ENCODE measurements at places on chromosomes 6 and 20. TPM values are rescaled to one million over a fixed set of nuclear protein-coding genes. Genes with fewer than 3 reads are reported as not detected.

DNA sequence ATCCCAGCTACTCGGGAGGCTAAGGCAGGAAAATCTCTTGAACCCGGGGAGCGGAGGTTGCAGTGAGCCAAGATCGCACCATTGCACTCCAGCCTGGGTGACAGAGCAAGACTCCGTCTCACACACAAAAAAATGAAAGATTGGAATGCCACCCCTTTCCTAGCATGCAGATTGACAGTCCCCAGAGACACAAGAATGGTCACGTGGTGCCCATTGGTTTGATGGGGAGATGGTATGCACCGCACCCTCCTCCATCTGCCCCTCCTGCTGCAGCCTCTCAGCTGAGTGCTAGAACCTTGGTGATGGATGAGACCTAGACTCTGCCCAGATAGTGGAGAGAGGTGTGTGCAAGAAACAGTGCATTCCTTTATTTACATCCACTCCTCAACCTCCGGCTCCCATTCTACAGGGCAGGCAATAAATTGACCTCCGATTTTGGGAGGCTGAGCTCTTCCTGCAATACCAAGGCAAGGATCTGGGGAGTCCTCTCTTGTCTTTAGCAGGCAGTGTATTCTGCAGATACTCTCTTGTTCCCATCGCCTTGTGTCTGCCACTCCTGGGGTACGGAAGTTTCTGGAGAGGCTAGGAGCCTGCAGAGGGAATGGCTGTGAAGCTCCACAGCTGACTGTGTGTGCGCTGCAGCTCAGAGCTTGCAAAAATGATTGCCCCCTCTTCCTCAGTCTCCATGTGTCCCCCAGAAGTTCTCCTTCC lies 1.1 kb upstream of the RNF24 start:
- H3K36me3 ChIP-seq: no peaks in the 10 kb centered on the region
- H3K4me3 ChIP-seq: no peak overlapping the region
- peaks cover 13% of the 10 kb centered on the region for H3K4me1 ChIP-seq
- no peak overlapping the region for H3K27ac ChIP-seq

GRCh38 chr20:17808357-17808756 lies 108.6 kb downstream of the BANF2 start:
- no peak overlapping the region for H3K4me3 ChIP-seq
- no peak for DNase-seq
- no peaks in the 10 kb centered on the region for H3K27me3 ChIP-seq
- no peaks in the 10 kb centered on the region for H3K4me1 ChIP-seq
- H3K36me3 ChIP-seq: no peaks in the 10 kb centered on the region
- H3K27ac ChIP-seq: no peak overlapping the region

TRIM40 gene
- not detected for total RNA-seq

GRCh38 chr6:50887112-50887511 lies 68.4 kb downstream of the TFAP2B start:
- H3K4me3 ChIP-seq: no peak overlapping the region
- no peak overlapping the region for H3K27ac ChIP-seq
- no peak for DNase-seq
- no peaks in the 10 kb centered on the region for H3K27me3 ChIP-seq
- no peaks in the 10 kb centered on the region for H3K36me3 ChIP-seq

GRCh38 chr6:31450751-31451150 lies 47.2 kb upstream of the MICB start:
- no peaks in the 10 kb centered on the region for H3K27me3 ChIP-seq
- no peak overlapping the region for H3K27ac ChIP-seq
- DNase-seq: no peak

GSTA3 gene
- total RNA-seq: not detected

DNA sequence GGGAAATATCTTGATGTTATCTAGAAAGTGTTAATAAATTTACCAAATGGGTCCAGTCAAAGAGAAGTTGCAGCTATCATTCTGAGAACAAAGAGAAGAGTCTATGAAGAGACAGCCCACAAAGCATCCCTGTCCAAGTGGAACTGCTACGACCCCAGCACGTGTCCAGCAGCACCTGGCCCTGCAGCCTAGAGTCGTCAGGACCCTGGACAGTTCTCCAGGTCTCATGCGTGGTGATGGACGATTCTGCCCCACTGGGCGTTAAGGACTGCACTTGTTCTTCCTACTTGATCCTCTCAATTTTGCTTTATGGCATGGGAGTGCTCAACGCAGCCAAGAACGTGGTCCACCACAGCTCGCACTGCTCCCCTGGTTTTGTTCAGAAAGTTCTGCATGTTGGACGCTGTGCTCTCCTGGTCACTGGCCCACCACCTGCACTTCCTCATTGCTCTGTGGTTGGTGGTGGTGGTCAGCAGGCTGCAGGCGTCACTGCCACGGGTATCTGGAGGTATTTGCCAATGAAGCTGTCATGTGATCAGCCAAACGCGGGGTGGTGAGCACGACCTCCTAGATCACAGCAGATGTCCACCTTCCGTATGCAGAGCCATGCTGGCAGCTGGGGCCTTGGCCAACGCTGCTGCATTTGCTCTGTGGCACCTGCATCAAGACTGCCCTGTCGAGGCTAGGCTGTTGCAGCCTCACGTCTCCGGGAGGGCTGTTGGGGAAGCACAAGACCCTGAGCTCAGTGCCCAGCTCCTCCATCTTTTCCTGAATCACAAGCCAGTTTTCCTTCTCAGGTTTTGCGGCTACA lies 356.4 kb downstream of the CDH4 start:
- no peak overlapping the region for H3K27ac ChIP-seq
- peak; percentile 47 for DNase-seq

- H3K4me3 ChIP-seq: no peak overlapping the region
- peaks cover 78% of the 10 kb centered on the region for H3K36me3 ChIP-seq
- no peaks in the 10 kb centered on the region for H3K27me3 ChIP-seq
- no peaks in the 10 kb centered on the region for H3K4me1 ChIP-seq
Observed at GRCh38 chr6:45365036-45365435, 12.7 kb downstream of the SUPT3H start.

DNA sequence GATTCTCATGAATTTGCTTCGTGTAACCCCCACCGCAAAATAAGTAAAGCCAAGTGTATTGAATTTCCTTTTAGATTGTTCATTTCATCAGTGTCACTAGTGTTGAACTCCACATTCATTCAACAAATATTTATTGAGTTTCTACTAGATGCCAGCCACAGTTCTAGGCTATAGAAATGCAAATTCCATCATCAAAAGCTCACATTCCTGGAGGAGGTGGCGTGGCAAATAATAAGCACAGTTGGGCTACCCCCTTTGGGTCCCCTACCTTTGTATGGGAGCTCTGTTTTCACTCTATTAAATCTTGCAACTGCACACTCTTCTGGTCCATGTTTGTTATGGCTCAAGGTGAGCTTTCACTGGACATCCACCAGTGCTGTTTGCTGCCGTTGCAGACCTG lies 12.7 kb upstream of the ME1 start:
- H3K36me3 ChIP-seq: no peaks in the 10 kb centered on the region
- no peaks in the 10 kb centered on the region for H3K4me1 ChIP-seq
- no peaks in the 10 kb centered on the region for H3K27me3 ChIP-seq
- H3K4me3 ChIP-seq: no peak overlapping the region
- no peak for DNase-seq
- H3K27ac ChIP-seq: no peak overlapping the region

DNA sequence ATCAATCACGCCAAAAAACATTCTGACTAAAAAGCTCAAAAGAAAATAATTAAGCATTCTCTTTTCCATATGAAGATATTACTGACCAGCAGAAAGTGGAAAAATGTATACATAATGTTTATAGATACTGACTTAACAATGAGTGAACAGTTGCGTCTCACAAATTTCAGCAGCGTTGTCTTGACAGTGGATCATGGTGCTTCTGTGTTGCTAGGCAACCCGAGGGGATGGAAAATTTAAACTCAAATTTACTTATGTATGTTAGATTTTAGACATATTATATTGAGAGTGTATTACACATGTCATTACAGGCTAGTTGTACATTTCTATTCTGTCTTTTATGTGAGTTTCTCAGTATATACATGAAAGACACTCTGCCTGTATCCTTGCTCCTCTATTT lies 110.2 kb downstream of the LAMA2 start:
- H3K4me3 ChIP-seq: no peak overlapping the region
- no peak overlapping the region for H3K27ac ChIP-seq
- no peaks in the 10 kb centered on the region for H3K36me3 ChIP-seq
- H3K27me3 ChIP-seq: no peaks in the 10 kb centered on the region
- no peaks in the 10 kb centered on the region for H3K4me1 ChIP-seq

POU3F2 gene
- 0.25 TPM for total RNA-seq

MYBL2 gene
- 191 TPM for total RNA-seq

DNA sequence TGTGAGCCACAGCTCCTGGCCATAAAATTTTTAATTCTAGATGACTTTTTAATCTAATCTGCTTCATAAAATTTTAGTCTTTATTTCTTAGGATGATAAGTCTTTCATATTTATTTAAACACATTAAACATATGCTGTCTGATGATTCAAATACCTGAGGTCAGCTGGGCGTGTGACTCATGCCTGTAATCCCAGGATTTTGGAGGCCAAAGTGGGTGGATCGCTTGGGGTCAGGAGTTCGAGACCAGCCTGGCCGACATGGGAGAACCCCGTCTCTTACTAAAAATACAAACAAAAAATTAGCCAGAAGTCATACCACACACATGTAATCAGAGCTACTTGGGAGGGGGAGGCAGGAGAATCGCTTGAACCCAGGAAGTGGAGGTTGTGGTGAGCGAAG lies 53.1 kb downstream of the RBM24 start:
- H3K4me3 ChIP-seq: no peak overlapping the region
- no peak overlapping the region for H3K27ac ChIP-seq
- H3K36me3 ChIP-seq: no peaks in the 10 kb centered on the region

TMEM242 gene
- 8.3 TPM for total RNA-seq

GABRR2 gene
- total RNA-seq: 0.32 TPM

DNA sequence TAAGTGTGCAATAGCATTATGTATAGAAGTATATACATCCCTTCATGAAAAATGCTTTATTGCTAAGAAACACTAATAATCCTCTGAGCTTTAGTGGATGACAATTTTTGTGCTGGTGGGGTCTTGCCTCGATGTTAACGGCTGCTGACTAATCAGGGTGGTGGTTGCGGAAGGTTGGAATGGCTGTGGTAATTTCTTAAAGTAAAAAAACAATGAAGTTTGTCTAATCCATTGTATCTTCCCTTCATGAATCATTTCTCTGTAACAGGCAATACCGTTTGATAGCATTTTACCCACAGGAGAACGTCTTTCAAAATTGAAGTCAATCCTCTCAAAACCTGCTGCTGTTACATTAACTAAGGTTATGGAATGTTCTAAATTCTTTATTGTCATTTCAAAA lies 816.5 kb upstream of the GJE1 start:
- DNase-seq: no peak
- H3K27me3 ChIP-seq: no peaks in the 10 kb centered on the region
- no peaks in the 10 kb centered on the region for H3K36me3 ChIP-seq
- H3K27ac ChIP-seq: no peak overlapping the region
- H3K4me1 ChIP-seq: peaks cover 14% of the 10 kb centered on the region
- H3K4me3 ChIP-seq: no peak overlapping the region

DNA sequence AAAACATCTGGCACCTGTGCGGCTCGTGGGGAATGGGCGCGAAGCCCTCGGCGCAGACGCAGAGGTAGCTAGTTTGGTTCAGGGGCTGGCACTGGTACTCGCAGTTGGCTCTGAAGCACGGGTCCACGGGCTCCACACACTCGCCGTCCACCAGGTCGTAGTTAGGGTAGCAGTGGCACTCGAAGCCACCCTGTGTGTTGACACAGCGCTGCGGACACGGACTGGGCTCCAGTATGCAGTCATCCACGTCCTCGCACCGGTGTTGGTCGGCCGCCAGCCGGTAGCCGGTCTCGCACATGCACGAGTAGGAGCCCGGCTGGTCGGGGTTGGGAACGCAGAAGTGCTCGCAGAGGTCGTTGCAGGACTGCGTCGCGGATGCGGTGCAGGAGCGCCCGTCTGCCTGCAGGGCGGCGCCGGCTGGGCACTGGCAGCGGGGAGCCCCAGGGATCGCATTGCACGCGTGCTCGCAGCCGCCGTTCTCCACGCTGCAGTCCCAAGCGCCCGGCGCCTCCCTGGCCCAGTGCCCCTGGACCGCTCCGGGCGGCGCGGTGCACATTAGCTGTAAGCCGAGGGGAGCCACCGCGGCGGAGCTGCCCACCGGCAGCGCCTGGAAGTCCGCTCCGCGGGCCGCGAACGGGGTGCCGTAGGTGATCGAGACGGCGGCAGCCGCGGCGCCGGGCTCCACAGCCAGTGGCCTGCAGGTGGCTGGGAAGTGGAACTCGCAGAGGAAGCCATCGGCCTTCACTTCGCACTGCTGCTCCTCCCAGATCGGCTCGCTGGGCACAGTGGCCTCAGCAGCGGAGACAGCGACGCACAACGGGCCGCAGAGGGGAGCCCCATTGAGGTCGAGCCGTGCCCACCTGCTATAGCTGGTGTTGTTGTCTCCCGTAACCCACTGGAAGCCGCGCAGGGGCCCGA lies 930 bp downstream of the THBD start:
- H3K4me3 ChIP-seq: no peak overlapping the region
- H3K36me3 ChIP-seq: no peaks in the 10 kb centered on the region
- H3K27ac ChIP-seq: no peak overlapping the region
- DNase-seq: no peak

GRCh38 chr6:14747881-14748520 lies 497.9 kb upstream of the JARID2 start:
- no peak overlapping the region for H3K27ac ChIP-seq
- H3K27me3 ChIP-seq: no peaks in the 10 kb centered on the region
- no peaks in the 10 kb centered on the region for H3K36me3 ChIP-seq
- no peak overlapping the region for H3K4me3 ChIP-seq
- no peaks in the 10 kb centered on the region for H3K4me1 ChIP-seq

GRCh38 chr6:40733290-40733689 lies 146.1 kb upstream of the LRFN2 start:
- H3K4me1 ChIP-seq: no peaks in the 10 kb centered on the region
- DNase-seq: no peak
- H3K4me3 ChIP-seq: no peak overlapping the region
- no peaks in the 10 kb centered on the region for H3K27me3 ChIP-seq
- H3K27ac ChIP-seq: no peak overlapping the region

DNA sequence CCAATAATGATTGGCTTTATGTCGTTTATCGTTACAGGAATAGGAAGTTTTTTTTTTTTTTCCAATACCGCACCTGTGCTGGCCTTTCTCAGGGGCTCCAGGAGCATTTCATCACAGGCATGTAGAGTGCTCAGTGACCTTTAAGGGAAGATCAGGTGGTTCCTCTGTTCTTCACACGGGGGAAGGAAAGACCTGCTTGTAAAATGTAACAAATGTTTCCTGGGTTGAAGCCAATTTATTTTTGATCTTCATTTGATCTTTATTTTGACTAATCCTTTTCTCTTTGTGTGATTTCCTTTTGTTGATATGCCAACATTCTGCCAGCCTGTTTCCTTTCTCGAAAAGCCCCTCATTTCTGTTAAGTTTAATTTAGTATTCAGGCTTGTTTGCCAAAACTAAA lies 61.9 kb upstream of the HBS1L start:
- no peak overlapping the region for H3K4me3 ChIP-seq
- no peaks in the 10 kb centered on the region for H3K4me1 ChIP-seq
- no peaks in the 10 kb centered on the region for H3K27me3 ChIP-seq
- no peak for DNase-seq
- no peaks in the 10 kb centered on the region for H3K36me3 ChIP-seq

- H3K4me3 ChIP-seq: no peak overlapping the region
- H3K27me3 ChIP-seq: no peaks in the 10 kb centered on the region
- no peak overlapping the region for H3K27ac ChIP-seq
- DNase-seq: no peak
Observed at GRCh38 chr6:16241321-16241689, 2.9 kb downstream of the GMPR start.

FLRT3 gene
- total RNA-seq: 5.3 TPM

GRCh38 chr6:53765270-53765669 lies 29.5 kb upstream of the LRRC1 start:
- H3K27me3 ChIP-seq: no peaks in the 10 kb centered on the region
- H3K4me1 ChIP-seq: no peaks in the 10 kb centered on the region

All from SJCRH30 (cell line).